Stimulated activated CD4-positive, alpha-beta T cell treated with anti-CD3 and anti-CD28 coated beads, Interleukin-1b, Interleukin-23, amount 100 ng/mL, for 24 hours (primary cell): ENCODE measurements at places on chromosomes 2 and 18.

DNA sequence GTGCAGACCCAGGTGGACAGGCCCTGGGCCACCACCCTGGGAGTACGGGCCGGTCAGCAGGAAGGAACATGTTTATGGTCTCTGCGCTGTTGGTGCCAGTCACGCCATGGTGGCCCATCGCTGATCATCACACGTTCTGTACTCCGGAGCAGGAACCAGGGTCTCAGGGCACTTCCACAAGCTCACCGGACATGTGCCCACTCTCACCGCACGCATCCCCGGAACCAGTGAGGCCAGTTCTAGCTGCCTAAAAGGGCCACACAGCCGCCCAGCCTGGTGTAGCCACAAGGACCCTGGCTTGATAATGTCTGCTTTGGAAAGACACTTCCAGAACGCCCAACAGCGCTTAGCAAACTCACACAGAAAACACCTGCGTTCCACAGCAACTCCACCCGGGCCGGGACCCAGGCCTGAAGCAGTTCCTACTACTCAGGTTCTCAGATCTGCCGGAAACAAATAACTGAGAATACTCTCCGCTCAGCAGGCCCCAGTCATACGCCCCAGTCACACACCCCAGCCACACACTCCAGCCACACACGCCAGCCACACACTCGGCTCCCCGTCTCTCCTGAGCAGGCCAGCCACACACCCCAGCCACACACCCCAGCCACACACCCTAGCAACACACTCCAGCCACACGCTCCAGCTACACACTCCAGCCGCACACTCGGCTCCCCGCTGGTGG lies 123.3 kb downstream of the HDAC4 start:
- no peak for DNase-seq

DNA sequence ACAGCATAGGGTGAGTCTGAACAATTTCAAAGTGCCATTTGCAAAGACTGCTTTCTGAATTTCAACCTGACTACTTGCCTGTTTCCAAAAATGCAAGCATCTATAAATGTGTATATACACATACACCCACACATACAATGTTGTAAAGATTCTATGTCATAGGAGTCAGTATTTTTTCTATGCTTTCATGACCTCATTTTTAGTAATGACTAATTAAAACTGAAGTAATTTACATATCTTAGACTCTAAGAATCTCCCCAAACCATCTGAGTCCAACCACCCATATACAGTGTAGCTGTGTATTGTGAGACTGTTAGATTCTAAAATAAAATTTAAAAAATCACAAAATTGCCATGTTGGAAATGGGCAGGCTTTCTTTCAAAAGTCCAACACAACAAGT lies 162.0 kb upstream of the STK17B start:
- no peak for DNase-seq

- DNase-seq, result no peak
Observed at GRCh38 chr2:3176869-3177255, 200.8 kb downstream of the EIPR1 start.

DNA sequence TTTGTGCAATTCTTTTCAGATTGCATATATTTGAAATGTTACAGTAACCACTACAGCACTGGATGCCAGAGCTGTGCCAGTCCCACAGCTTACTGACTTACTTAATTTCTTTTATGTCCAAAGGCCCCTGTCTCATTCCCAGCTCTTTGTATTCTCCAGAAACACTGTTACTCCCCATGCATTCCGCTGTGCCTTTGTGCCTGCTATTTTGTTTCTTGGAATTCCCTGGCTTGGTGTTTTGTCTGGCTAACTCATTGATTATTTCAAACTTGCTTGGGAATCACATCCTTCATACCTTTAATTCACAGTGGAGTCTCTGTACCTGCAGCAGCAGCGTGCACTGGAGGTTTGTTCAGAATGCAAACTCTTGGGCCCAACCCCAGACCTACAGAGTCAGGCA lies 601.9 kb upstream of the DDX18 start:
- no peak for DNase-seq

- DNase-seq, result no peak
Observed at GRCh38 chr2:184598002-184598315, 370 bp upstream of the ZNF804A start.

GRCh38 chr2:142878031-142878678 lies 691 bp downstream of the KYNU start:
- no peak for DNase-seq

GRCh38 chr2:129004485-129004884 lies 685.8 kb upstream of the HS6ST1 start:
- no peak for DNase-seq

DNA sequence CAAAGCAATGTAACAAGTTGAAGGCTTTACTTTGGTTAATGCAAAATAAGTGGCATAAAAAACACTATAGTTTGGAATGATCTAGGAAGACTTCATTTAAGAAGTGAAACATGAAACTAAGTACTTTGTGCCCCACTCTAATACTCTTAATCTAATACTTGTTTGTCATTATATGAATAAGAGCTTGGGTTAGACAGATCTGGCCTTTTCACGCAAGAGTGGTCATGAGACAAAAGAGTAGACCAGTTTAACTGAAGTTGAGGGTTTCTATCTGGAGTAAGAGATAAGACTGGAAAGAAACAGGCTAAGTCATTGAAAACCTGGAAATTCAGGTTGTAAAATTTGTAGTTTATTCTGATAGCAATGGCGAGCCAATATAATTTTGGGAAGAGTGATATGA lies 2.8 kb downstream of the SLC30A6 start:
- no peak for DNase-seq

DNA sequence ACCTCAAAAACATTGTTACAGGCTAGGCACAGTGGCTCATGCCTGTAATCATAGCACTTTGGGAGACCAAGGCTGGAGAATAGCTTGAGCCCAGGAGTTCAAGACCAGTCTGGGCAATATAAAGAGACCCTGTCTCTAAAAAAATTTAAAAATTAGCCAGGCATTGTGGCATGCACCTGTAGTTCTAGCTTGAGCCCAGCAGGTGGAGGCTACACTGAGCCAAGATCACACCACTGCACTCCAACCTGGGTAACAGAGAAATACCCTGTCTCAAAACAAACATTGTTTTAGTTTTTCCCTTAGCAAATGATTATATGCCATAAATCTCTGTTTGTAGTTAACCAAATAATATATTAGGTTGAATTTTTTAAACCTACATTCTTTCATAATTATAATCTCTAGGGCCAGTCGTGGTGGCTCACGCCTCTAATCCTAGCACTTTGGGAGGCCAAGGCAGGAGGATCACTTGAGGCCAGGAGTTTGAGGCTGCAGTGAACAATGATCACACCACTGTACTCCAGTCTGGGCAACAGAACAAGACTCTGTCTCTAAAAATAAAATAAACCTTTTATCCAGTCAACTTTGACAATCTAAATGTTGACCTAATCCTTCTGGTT lies 13.3 kb upstream of the CYP20A1 start:
- DNase-seq, result no peak

DNA sequence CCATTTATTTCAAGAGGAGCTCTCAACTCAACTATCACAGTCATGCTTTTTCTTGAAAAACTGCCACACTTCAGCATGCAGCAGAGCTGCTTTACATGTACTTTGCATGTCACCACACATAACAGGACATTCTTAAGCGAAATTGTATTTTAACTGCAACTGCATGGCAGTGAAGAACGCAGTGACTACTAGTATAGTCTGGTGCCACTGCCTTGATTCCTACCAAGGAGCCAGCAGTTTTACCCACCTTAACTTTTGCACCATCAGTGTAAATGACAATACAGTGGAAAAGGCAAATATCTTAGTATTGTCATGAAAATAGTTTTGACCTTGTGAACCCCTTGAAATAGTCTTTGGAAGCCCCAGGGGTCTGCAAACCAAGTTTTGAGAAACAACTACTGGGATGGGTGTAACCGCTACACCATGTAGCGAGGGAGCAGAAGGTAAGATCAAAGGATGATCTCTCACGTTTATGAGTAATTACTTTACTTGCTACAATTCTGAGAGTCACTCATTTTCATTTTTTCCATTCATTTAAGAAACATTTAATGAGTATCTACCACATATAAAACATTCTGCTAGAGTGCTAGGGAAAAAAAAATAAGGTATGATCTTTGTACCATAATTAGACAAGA lies 32.3 kb upstream of the MPP4 start:
- DNase-seq, result no peak

GRCh38 chr2:237980087-237980486 lies 13.3 kb downstream of the UBE2F start:
- DNase-seq, result no peak

DNA sequence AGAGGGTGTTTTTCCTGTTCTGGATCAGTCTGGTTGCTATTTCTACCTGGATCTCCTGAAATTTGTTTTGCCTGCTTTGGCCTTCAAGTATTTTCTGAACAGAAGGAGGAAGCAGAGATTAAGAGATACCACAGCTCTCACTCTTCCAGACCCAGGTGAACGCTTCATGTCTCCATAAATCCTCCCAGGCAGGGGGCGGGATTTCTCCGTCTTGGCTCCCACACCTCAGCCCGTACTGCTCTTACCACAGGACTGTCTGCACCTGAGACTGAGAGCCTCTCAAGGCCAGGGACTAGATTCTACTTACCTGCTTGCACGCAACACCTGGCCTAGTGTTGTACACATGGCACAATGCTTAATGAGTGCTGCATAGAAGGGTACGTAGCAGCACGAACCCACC lies 59.9 kb upstream of the LRPPRC start:
- no peak for DNase-seq

GRCh38 chr2:64359892-64360657 lies 93.9 kb upstream of the LGALSL start:
- peak; percentile 54 for DNase-seq

DNA sequence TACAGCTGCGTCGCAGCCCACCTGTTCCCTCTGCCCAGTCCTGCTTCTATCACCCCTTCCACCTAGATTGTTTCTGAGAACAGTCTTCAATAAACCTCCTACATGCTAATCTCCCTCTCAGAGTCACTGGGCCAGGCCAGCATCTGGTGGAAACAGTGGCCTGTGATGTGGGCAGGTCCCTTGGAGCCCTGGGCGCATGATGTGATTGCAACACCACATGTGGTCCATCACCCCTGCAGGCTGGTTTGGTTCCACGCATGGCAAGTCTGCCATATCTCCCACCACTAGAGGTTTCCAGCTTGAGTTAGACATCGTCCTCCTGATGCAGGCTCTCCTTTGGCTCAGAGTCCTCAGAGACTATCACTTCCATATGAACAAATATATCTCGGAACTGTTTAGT lies 83.5 kb downstream of the PRKCE start:
- DNase-seq, result no peak

DNA sequence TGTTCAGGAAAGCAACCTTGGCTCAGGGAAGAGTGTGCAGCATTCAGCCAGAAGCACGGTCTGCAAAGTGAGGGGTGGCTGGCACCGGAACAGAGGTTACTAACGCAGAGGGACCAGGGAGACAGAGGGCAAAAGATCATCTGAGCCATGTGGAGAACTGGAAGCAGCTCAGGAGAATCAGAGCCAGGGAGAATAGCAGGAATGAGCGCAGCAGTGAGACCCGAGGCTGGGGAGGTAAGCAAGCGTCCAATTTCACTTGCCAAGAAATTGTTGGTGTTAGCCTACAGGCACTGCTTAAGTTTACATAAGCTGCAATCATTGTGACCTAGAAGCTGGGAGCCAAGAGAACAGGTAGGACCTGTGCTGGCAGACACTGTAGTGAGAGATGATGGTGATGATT lies 372.6 kb upstream of the POU3F3 start:
- DNase-seq, result no peak

DNA sequence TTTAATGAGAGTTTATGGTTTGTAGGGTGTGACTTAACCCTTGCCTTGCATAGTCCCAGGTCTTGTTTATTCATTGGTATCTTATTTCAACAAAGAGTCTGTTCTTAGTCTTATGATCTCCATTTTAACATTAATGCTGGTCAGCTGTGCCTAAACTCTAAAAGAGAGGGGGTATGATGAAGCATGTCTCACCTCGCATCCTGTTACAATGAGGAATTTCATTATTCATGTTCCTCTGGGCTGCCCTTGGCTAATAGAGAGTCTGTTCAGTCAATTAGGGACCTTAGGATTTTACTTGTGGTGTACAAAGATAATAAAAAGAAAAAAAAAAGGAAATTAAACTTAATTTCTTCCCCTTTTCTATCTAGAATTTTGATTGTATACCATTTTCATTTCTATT lies 831.9 kb upstream of the CDH2 start:
- no peak for DNase-seq

DNA sequence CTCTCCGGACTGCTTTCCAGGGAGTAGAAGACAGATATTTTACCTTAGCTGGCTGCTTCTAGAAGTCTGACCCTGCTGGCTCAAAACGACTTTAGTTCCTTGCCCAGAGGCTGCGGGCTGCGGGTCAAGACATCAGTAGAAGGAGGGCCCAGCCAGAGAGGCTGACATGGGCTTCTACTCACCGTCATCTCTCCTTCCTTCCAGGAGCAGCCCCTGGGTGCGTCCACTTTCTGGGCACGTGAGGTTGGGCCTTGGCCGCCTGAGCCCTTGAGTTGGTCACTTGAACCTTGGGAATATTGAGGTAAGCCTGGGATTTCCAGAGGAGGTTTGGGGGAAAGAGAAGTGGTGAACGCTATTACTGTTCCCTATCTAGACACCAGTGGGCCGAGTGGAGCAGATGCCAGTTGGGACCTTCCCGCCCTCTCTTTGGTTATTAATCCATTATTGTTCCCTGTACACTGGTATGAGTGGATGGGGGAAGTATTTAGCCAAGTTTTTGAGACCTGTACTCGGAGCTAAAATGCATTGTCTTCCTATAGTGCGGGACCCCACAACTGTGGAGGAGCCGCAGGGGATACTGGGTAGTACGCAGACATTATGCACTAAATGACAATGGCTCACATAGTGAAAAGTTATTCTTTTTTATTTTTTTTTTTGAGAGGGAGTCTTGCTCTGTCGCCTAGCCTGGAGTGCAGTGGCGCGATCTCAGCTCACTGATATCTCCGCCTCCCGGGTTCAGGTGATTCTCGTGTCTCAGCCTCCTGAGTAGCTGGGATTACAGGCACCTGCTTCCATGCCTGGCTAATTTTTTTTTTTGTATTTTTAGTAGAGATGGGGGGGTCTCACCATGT lies 26.3 kb upstream of the CASP8 start:
- DNase-seq, result no peak

DNA sequence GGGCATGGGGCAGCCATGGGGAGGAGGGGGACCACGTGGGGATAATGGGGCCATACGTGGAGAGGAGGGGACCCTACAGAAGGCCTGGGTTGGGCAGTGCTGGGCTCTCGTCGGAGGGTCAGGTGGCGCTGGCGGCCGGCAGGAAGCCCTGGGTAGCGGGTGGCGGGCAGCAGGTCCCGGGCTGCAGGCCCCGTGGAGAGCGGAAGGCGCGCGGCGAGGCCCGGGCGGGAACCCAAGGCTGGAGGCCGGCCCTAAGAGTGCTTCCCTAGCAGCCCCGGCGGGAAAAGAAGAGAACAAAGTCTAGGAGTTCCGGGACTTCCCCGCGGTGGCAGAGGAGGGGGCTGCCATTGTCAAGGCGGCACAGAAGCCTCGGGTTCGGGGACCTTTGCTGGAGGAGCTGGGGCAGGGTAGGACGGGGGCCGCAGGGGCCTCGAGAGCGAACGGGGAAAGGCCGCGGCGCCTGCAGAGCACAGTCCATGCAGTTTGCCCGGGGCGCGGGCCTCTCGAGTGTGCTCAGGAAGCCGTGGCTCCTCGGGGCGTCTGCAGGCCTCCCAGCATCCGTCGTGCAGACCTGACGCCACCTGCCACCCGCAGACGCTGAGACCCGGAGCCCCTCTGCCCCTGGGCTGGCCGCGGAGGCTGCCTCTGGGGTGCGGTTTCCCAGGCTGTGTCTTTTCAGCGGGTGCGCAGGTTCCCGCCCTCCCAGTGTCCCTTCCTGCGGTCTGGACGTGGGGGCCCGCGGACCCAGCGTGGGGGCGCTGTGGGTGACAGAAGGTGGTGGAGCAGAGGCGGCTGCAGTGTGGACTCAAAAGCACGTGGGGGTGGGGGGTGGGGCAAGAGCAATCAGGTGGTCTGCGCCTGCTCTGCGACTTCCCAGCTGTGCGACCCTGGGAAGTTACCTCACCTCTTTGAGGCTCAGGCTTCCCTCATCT lies 19.4 kb upstream of the NCL start:
- no peak for DNase-seq
